Epithelial cell of umbilical artery (primary cell): ENCODE measurements at places on chromosomes 6 and 20. TPM values are rescaled to one million over a fixed set of nuclear protein-coding genes. Genes with fewer than 3 reads are reported as not detected.

The CYP21A2 gene
- not detected in 2 replicates for total RNA-seq

The SMPDL3A gene
- 4.2 and 5.0 TPM in 2 replicates for total RNA-seq

The RPRD1B gene
- 12.0 and 19.0 TPM in 2 replicates for total RNA-seq

The TMEM74B gene
- total RNA-seq, result 0.32 TPM in 1 of 2 replicates, not detected in the other

The TCF15 gene
- 0.32 and 2.0 TPM in 2 replicates for total RNA-seq

The PLEKHG1 gene
- 27.6 and 32.2 TPM in 2 replicates for total RNA-seq

The SCRT2 gene
- not detected in 2 replicates for total RNA-seq

The HSPA1L gene
- total RNA-seq, result 0.76 and 0.97 TPM in 2 replicates

The XRN2 gene
- 106 and 109 TPM in 2 replicates for total RNA-seq

The CEP57L1 gene
- total RNA-seq, result 26.6 and 33.0 TPM in 2 replicates

The NFS1 gene
- 19.5 and 19.9 TPM in 2 replicates for total RNA-seq

The CHD6 gene
- 20.1 and 26.0 TPM in 2 replicates for total RNA-seq

The MED23 gene
- total RNA-seq, result 21.1 and 34.2 TPM in 2 replicates

The ULBP1 gene
- total RNA-seq, result under 0.01 and 0.46 TPM in 2 replicates
